Neural crest cell (in vitro differentiated cells): ENCODE measurements at places on chromosomes 12 and 14. TPM values are rescaled to one million over a fixed set of nuclear protein-coding genes. Genes with fewer than 3 reads are reported as not detected.

The LPAR5 gene
- not detected in 2 replicates for total RNA-seq

The KRT8 gene
- total RNA-seq, result 8.3 and 10.3 TPM in 2 replicates

GRCh38 chr14:104011824-104012517, 69.6 kb upstream of the RD3L start:
- H3K4me3 ChIP-seq, result no peak overlapping the region
- no peak for DNase-seq
- peaks cover 6% of the 10 kb centered on the region for H3K27me3 ChIP-seq
- H3K27ac ChIP-seq, result no peak overlapping the region
- H3K4me1 ChIP-seq, result no peaks in the 10 kb centered on the region
- no peaks in the 10 kb centered on the region for H3K36me3 ChIP-seq

DNA sequence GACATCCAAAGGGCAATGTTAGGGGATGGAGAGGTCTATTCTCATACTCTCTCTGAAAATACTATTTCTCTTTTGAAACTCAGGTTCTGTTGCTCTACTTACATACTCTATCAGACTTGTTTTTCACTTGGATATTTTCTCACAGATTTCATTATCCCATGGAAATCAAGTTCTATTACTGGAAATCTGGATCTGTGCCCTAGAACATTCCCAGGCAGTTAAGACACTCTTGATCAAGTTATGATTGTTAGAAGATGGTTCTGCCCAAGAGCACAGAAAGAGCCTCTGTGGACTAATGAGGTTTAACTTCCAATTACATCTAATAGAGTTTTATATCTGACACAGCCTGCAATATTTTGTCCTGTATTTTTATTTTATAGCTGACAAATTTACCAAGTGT, 591.0 kb upstream of the ATP2B1 start:
- no peak for DNase-seq
- H3K27me3 ChIP-seq, result no peaks in the 10 kb centered on the region
- no peak overlapping the region for H3K27ac ChIP-seq
- H3K4me3 ChIP-seq, result no peak overlapping the region
- no peaks in the 10 kb centered on the region for H3K4me1 ChIP-seq
- H3K36me3 ChIP-seq, result no peaks in the 10 kb centered on the region

The PHETA1 gene
- 34.2 and 34.8 TPM in 2 replicates for total RNA-seq

The SINHCAF gene
- 176 and 187 TPM in 2 replicates for total RNA-seq

DNA sequence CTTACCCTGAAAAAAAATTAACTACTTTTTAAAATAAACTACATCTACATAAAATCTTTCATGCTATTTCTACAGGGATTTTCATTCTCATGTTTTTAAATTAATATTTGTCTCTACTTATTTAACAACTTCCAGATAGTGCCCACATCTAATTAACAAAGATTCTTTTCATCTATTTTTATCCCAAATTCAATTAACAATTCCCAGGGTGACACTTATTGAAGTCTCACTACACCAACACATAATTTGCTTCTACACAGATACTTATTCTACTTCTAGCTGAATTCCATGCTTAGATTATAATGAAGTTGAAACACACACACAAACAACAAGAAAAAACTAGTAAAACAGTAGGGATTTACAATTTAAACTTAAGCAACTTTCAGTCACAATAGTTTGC, 336.6 kb downstream of the ACSS3 start:
- no peak overlapping the region for H3K4me3 ChIP-seq
- DNase-seq, result no peak
- no peaks in the 10 kb centered on the region for H3K36me3 ChIP-seq
- no peak overlapping the region for H3K27ac ChIP-seq
- H3K4me1 ChIP-seq, result peaks cover 4% of the 10 kb centered on the region
- no peaks in the 10 kb centered on the region for H3K27me3 ChIP-seq

The CD163L1 gene
- 1.2 and 1.6 TPM in 2 replicates for total RNA-seq

GRCh38 chr12:85804663-85805062, 31.5 kb downstream of the RASSF9 start:
- H3K4me1 ChIP-seq, result no peaks in the 10 kb centered on the region
- H3K27ac ChIP-seq, result no peak overlapping the region
- no peaks in the 10 kb centered on the region for H3K27me3 ChIP-seq
- DNase-seq, result no peak

- DNase-seq, result no peak
- no peaks in the 10 kb centered on the region for H3K4me1 ChIP-seq
- no peak overlapping the region for H3K4me3 ChIP-seq
- H3K27ac ChIP-seq, result no peak overlapping the region
- no peaks in the 10 kb centered on the region for H3K27me3 ChIP-seq
- H3K36me3 ChIP-seq, result peaks cover 4% of the 10 kb centered on the region
Measured at GRCh38 chr14:33985242-33985641, 34.4 kb upstream of the EGLN3 start.

GRCh38 chr12:81759190-81760051, at the start of gene PPFIA2:
Gene PPFIA2, minus strand, starts transcription at chr12:81759350.
- DNase-seq, result peak; percentile 14
- H3K27me3 ChIP-seq, result peaks cover 56% of the 10 kb centered on the region

GRCh38 chr12:55707841-55708694, at the start of gene ITGA7:
Gene ITGA7, minus strand, starts transcription at chr12:55707904. Its CDS starts 222 bp downstream, at chr12:55707682.
- peak within 1 kb of the TSS; percentile 46 for H3K27ac ChIP-seq
- H3K4me3 ChIP-seq, result peak within 1 kb of the TSS; percentile 87
- no peaks in the 10 kb centered on the region for H3K36me3 ChIP-seq
- peak; percentile 83 for DNase-seq
- H3K4me1 ChIP-seq, result peaks cover 46% of the 10 kb centered on the region

GRCh38 chr12:52632656-52633055, 14.3 kb upstream of the KRT73 start:
- H3K4me3 ChIP-seq, result no peak overlapping the region
- peaks cover 14% of the 10 kb centered on the region for H3K27me3 ChIP-seq
- no peak for DNase-seq

GRCh38 chr12:40105515-40106201, at the start of gene SLC2A13:
Gene SLC2A13, minus strand, starts transcription at chr12:40106081. Its CDS starts 273 bp downstream, at chr12:40105808.
- no peak within 1 kb of the TSS for H3K27ac ChIP-seq
- no peaks in the 10 kb centered on the region for H3K36me3 ChIP-seq
- H3K27me3 ChIP-seq, result no peaks in the 10 kb centered on the region
- peak; percentile 56 for DNase-seq
- H3K4me3 ChIP-seq, result peak within 1 kb of the TSS; percentile 90

DNA sequence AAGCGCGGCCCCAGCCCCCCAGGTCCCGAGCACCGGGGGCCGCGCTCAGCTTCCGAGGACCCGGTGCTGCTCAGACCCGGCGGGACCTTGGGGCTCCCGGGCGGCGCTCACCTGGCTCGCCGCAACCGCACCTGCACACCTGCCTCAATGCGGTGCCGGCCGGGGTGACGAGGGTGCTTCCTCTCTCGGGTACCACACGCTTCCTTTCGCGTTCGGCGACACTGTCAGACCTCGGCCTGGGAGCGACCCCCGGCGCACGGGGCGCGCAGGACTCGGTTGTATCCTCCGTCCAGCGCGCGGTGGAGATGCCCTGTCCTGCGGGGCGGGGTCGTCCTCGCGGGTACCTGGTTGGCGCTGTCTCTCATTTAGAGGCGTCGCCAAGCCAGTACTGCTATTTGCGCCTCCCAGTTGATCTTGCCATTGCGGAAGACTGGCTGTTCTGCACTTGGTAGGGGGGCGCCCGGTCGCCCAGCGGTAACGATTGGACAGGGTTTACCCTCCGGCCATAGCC, 718 bp downstream of the PACS2 start:
- peak overlapping the region; percentile 86 for H3K4me3 ChIP-seq
- H3K4me1 ChIP-seq, result peaks cover 15% of the 10 kb centered on the region
- no peaks in the 10 kb centered on the region for H3K36me3 ChIP-seq

DNA sequence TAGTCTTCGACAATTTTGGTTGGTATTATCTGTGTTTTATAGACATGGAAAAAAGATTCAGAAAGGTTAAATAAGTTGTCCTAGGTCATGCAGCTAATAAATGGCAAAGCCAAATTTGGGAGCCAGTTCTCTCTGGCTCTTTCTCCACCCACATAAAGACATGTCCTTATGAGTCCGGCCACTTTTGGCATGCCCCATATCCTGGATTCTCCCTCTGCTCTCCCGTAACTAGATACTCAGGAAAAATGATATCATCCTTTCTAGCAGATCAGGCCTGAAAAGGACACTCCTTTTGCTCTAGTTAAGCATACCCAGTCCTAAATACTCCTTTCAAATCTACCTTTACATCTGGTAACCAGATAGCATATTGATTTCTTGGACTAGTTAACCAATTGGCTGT, 64.4 kb downstream of the TTLL5 start:
- no peak for DNase-seq
- H3K27ac ChIP-seq, result no peak overlapping the region
- H3K4me1 ChIP-seq, result no peaks in the 10 kb centered on the region

The DDX54 gene
- total RNA-seq, result 68.5 and 69.7 TPM in 2 replicates

- H3K27me3 ChIP-seq, result no peaks in the 10 kb centered on the region
- no peaks in the 10 kb centered on the region for H3K36me3 ChIP-seq
- no peak for DNase-seq
- no peak overlapping the region for H3K27ac ChIP-seq
Measured at GRCh38 chr12:77492536-77492935, 338.2 kb upstream of the NAV3 start.

- no peaks in the 10 kb centered on the region for H3K4me1 ChIP-seq
- no peak overlapping the region for H3K4me3 ChIP-seq
- H3K36me3 ChIP-seq, result no peaks in the 10 kb centered on the region
- no peaks in the 10 kb centered on the region for H3K27me3 ChIP-seq
- H3K27ac ChIP-seq, result no peak overlapping the region
Measured at GRCh38 chr12:122726080-122726558, 4.5 kb downstream of the HCAR1 start.

DNA sequence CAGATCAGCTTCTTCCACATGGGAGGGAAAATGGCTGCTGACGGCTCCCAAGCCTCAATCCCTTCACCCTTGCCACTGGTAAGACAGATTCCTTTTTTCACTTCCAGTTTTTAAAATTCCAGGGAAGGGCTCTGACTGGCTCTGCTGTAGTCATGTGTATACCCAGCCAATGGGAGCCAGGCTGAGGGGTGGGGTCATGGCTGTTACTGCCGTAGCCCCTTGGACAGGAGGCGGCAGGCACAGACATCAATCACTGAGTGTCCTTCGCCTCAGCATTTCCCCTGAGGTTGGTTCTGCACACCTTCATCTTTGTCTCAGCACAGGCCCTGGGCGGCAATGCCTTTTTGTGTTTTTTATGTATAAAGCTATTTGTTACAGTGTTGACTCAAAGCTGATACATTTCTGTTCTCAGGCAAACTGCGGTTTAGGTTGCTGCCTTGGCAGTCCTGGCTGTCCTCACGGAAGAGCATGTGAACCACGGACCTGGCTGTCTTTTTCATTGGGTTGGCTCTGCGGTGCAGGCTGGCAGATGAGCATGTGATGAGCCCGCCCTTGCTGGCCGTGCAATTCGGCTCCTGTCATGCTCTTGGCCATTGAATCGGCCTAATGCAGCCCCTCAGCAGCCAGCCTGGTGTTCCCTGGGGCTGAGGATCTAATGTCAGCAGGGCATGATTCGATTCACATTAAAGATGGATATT, 74.3 kb downstream of the PPM1A start:
- H3K27me3 ChIP-seq, result peaks cover 23% of the 10 kb centered on the region
- DNase-seq, result no peak
- no peak overlapping the region for H3K4me3 ChIP-seq
- no peak overlapping the region for H3K27ac ChIP-seq
- H3K4me1 ChIP-seq, result peaks cover 33% of the 10 kb centered on the region

The FOXN4 gene
- 1.3 and 1.7 TPM in 2 replicates for total RNA-seq

The AICDA gene
- total RNA-seq, result not detected in 2 replicates

- H3K4me1 ChIP-seq, result peaks cover 23% of the 10 kb centered on the region
- no peak overlapping the region for H3K27ac ChIP-seq
- peaks cover 30% of the 10 kb centered on the region for H3K27me3 ChIP-seq
- H3K36me3 ChIP-seq, result no peaks in the 10 kb centered on the region
Measured at GRCh38 chr12:89706551-89706950, 2.1 kb downstream of the ATP2B1 start.

The SYNDIG1L gene
- not detected in 2 replicates for total RNA-seq

The OTOGL gene
- total RNA-seq, result 0.12 and 0.18 TPM in 2 replicates
